ENCODE measurements at places on chromosomes 12 and 14. TPM values are rescaled to one million over a fixed set of nuclear protein-coding genes. Genes with fewer than 3 reads are reported as not detected.
A peak's percentile ranks its signal among the peaks of the same experiment; 100 is the strongest.

Gene CLEC4E
- total RNA-seq, result not detected

Gene CAPZA3
- not detected for total RNA-seq

Gene DAO
- not detected for total RNA-seq

Gene PAH
- not detected for total RNA-seq

GRCh38 chr14:92513204-92513965 lies at the start of gene RIN3:
RIN3 (plus strand) TSS chr14:92513781; CDS start chr14:92513933, 152 bp downstream.
- peak; percentile 43 for DNase-seq

- DNase-seq, result no peak
Observed at GRCh38 chr12:50564237-50564947, 59.6 kb downstream of the DIP2B start.

GRCh38 chr14:60721326-60722106 lies 2.6 kb downstream of the SIX4 start:
- peak; percentile 69 for DNase-seq

- DNase-seq, result no peak
Observed at GRCh38 chr12:44247588-44247987, 411.7 kb downstream of the TMEM117 start.

DNA sequence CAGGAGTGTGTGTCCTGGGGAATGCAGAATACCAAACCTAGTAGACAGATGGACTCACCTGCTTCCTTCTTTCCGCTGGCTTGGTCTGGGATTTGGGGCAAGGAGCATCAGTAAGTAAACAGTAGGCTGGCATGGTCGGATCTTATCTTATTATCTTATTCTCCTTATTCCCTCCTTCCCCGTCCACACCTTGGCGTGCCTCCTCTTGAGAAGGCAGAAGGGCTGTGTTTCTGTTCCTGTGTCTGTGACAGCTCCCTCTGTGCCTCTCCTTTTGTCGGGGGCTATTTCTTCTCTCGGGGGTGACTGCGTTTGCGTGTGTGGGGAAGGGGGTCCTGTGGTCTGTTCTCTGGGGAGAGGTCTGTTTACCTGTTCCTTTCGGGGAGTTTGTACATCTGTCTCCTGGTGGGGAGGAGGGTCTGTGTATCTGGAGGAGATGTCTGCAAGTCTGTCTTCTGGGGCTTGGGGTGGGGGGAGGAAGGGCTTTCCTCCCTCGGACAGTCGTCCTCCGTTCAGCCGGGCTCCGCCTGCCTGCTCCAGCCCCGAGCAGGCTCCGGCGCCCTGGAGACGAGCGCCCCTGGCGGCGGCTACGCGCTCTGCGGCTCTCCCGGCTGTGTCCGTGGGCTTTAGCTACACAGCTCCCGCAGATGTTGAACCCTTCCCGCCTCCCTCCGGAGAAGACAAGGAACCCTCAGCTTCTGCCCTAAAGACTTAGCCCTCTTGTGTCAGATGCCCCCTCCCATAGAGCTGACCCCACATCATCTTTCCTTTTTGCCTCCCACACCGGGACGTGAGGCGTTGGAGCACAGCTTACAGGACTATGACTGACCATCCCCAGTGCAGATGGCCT lies 4.4 kb downstream of the KRT86 start:
- DNase-seq, result peak; percentile 83

DNA sequence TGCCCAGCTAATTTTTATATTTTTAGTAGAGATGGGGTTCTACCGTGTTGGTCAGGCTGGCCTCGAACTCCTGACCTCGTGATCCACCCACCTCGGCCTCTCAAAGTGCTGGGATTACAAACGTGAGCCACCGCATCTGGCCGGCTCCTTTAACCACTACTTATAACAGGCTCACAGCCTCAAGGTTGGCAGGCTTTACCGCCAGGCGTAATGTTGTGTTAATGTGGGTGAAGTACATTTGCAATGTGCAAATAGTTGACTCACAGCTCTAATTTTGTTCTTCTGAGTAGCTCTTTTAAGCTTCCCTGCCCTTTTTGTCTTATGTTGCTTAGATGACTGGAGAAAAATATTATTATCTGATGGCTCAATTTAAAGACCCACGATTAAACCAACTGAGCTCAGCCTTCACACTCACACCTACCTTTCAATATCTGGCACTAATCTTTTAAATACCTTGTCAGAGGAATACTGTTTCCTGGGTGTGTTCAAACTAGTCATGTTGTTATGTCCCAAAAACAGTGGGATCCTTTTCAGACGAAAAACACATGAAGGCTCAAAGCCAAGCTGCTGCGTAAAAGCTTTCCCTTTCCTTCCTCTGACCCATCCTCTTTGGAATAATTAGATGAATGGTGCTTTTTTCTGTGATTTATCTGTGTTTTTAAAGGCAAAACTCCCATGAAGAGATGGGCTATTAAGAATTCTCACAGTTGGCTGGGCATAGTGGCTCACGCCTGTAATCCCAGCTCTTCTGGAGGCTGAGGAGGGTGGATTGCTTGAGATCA lies 57.2 kb upstream of the USP44 start:
- DNase-seq, result no peak

DNA sequence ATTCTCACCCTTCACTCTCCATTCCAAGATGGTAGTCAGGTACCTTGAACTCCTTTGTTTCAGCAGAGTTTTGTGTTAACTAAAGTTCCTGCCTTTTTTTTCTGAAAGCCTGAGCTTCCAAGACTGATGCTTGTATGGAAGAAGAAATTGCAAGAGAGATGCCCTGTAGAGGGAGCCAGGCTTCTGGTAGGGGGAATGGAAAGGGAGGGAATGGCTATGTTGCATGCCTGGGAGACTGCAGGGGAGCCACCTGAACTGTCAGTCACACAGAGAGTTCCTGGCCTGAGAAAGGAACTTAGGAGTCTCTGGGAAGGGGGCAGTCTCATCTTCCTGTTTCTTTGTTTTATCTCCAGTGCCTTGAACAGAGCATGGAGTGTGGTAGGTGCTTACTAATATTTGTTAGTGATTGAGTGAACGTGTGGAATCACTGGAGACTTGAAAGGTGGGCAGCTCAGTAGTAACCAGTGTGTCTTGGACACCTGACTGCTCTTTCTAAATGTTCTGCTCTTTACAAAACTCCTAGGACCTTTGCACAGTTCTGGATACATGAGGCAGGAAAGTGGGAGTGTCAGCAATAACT lies 132.2 kb downstream of the ANO4 start:
- peak; percentile 1 for DNase-seq

DNA sequence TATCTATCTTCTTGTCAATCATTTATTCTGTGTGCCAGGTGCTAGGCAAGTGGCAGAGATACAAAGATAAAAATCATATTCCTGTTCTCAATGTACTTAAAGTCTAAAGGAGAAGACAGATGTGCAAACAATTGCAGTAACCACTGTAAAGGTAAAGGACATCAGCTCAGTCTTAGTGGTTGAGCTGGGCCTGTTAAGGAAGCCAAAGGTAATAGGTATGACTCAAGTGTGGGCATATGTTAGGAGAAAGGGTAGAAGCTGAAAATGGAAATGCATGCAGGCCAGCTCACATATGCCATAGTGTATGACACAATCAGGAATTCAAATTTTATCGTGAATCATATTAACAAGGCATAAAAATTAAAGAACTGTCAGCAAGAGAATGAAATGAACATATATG lies 49.8 kb downstream of the FAR2 start:
- no peak for DNase-seq

- no peak for DNase-seq
Observed at GRCh38 chr12:104477510-104478390, 21.0 kb downstream of the CHST11 start.

- DNase-seq, result no peak
Observed at GRCh38 chr14:101926620-101927019, 37.8 kb upstream of the DYNC1H1 start.

GRCh38 chr12:116453631-116454030 lies 105.5 kb upstream of the MAP1LC3B2 start:
- DNase-seq, result no peak

- no peak for DNase-seq
Observed at GRCh38 chr14:105271224-105271890, 23.0 kb downstream of the BTBD6 start.

All from PC-9 (cell line).